Trophoblast cell (in vitro differentiated cells and primary cell): ENCODE measurements at places on chromosomes 3 and 15.
A peak's percentile ranks its signal among the peaks of the same experiment; 100 is the strongest.

DNA sequence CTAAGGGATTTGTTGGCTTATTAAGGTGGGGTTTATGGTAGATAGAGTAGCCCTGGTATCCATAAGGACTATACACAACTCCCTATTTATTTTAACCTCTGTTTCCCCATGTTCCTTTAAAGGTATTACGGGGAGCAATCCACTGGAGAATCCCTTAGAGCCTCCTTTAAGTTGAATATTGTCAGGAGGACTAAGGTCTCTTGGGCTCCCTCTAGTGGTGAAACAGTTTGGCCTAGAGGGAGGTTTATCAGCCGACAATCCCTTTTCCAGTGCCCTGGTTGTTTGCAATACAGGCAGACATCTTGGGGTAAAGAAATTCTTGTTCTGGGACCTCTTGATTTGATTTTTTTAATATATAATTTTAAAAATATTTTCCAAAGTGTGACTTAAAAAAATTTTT, 12.9 kb downstream of the OPA1 start:
- DNase-seq, result peak; percentile 37

GRCh38 chr3:138433892-138434275, 532 bp upstream of the ESYT3 start:
- DNase-seq, result no peak

- DNase-seq, result no peak
Observed at GRCh38 chr3:62710751-62711150, 164.5 kb downstream of the CADPS start.

DNA sequence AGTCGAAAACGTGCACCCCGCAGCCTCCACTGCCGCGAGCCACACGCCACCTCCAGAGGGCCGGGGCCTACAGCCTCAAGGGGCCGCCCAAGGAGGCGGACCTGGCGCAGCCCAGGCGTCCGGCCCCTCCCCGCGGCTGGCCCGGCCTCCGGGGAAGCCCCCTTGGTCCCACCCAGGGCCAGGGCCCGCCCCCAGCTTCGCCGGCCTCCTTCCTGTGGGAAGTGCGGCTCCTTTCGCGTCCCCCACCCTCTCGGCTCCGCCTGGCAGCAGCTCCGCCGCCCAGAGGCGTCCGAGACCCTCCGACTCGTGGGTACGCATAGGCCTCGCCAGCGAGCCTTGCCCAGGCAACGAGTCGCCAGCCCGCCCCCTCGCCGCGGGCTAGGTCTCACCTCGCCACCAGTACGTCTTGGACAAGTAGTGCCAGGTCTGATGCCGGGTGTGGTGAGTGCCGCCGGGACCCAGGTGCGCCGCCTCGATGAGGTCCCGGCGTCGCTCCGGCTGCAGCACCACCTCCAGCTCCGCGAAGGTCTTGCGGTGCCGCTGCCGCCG, 642 bp downstream of the ZBTB11 start:
- DNase-seq, result peak; percentile 95

- DNase-seq, result no peak
Observed at GRCh38 chr3:168473334-168473890, 377.7 kb upstream of the GOLIM4 start.

DNA sequence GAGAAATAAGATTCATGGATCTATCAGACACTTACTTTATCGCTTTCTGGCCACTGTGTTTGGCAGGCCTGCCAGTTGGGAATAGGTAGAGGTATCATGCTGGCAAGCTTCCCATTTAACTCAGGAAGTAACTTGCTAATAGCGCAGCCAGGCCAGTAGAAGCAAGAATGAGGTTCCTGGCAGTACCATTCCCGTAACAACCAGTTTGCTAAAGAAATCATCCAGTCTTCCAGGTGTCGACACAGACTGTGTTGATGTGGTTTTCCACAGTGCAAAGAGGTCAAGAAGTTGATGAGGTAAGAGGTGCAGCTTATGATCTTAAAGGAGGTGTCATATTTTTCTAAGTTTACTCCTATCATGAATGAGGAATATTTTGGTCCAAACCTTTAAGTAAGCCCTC, 46.2 kb downstream of the DPH6 start:
- DNase-seq, result no peak

DNA sequence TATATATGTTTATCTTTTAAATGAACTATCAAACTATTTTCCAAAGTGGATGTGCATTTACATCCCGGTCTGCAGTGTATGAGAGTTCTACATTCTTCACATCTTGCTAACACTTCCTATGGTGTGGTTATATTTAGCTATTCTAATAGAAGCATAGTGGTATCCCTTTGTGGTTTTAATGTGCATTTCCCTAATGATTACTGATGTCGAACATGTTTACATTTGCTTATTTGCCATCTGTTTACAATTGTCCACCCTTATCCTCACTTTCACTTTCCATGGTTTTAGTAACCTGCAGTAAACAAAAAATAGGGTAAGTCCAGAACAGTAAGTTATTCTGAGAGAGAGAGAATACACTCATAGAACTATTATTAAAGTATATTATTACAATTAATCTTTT, 360.5 kb upstream of the NAALADL2 start:
- no peak for DNase-seq

DNA sequence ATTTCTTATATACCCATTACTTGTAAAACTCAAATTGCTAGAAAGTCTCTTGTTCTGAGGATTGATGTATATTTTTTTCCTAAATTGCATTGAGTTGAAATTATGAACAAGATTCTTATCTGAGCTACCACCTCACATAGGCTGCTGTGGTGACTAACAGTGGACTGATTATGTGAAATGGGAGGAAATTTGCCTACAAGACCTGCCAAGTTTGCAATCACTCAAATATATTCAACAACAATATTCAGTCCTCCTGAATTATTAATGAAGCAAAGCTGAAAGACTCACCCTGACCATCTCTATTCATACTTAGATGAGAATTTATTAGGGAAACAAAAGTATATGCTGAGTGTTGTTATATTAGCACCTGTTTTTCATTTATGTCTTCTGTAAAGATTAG, 412.6 kb upstream of the SEMA6D start:
- DNase-seq, result no peak

DNA sequence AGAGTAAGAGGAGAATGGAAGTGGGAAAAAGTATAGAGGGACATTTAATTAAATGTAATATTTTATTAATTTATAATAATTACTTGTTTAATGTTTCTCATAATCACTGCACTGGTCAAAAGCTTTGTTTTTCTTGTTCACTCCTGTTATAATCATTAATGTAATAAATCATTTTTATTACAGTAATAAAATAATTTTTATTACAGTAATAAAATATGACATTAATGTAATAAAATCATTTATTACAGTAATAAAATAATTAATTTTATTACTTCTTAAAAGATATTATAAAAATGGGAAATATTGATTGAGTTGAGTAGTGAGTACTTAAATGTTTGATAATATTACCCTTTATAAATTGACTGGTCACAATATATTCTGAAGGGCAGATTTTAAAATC, 181.1 kb upstream of the SOX2 start:
- DNase-seq, result no peak

- DNase-seq, result no peak
Observed at GRCh38 chr3:44001072-44001471, 240.6 kb upstream of the TOPAZ1 start.

DNA sequence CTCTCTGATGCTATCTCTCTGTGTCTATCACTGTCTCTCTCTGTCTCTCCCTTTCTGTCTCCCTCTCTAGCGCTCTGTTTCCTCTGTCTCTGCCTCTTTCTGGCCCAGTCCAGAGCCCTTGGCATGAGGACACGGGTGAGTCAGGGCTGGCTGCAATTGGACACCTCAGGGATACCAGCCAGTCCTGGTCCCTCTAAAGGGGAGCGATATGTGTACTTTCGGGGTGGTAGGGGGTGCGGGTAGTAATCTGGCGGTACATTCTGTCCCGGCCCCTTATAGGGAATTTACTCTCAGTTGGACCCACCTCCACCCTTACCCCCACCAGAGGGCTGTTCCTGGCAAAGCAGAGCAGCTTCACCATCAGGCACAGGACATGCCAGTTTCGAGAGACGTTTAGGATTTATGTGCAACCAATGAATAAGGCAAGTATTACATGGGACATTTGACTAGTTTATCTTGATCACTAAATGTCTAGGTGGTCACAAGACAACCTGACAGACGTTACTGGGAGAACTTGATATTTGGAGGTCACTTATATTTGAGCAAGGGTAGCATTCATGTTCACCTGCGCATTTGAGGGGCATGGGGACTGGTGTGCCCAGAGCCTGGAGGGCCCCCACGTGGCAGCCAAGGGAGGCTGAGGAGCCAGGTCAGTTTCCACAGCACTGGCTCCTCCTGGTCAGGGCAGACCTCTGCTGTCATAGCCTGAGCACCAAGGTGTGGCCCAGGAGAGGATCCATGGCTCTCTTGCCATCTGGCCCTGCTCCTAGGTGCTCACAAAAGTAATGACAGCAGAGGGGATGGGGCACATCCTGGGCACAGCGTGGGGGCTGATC, 256.1 kb downstream of the PLCL2 start:
- no peak for DNase-seq

DNA sequence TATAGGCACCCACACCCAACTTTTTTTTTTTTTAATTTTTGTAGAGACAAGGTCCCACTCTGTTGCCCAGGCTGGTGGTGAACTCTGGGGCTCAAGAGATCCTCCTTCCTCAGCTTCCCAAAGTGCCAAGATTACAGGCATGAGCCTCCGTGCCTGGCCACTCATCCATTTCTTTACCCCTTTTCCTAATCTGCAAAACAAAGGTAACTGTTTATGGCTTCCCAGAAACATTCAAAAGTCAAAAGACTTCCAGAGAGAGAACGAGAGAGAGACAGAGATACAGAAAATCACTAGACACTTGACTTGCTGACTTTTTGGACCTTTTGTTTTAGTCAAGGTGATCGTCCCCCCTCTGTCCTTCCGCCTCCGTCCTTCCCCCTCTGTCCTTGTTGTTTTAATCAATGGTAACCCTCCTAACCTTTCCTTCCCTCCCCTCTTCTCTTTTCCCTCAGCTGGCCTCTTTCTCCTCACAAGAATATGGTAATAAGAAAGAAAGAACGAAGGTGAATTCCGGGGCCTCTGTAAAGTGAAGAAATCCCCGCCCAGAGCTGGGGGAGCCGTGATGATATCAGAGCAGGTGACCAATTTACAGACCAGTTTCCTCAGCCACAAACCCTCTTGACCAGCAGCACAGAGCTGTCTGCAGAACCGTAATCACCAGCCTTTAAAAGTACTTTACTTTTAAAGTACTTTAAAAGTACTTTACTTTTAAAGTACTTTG, 21.9 kb downstream of the KLHL6 start:
- peak; percentile 49 for DNase-seq

DNA sequence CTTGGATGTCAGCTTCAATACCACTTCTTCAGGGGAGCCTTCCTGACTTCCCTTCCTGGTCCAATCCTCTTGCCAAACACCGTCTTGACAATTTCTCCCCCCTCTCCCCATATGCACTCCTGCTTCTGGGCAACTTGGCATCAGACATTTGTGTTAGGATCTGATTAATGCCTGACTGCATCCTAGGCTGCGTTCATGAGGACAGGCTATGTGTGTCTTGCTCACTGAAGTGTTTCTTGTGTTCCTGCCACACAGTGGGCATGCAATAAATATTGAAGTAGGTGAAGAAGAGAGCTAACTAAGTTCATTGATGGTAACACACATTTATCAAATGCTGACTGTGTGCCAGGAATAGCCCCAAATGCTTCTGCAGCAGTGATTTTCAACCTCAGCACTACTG, 36.4 kb upstream of the WNT5A start:
- DNase-seq, result no peak

- no peak for DNase-seq
Observed at GRCh38 chr3:144516026-144516425, 544.4 kb downstream of the DIPK2A start.

GRCh38 chr3:129608087-129608935, 1.8 kb upstream of the PLXND1 start:
- DNase-seq, result no peak

DNA sequence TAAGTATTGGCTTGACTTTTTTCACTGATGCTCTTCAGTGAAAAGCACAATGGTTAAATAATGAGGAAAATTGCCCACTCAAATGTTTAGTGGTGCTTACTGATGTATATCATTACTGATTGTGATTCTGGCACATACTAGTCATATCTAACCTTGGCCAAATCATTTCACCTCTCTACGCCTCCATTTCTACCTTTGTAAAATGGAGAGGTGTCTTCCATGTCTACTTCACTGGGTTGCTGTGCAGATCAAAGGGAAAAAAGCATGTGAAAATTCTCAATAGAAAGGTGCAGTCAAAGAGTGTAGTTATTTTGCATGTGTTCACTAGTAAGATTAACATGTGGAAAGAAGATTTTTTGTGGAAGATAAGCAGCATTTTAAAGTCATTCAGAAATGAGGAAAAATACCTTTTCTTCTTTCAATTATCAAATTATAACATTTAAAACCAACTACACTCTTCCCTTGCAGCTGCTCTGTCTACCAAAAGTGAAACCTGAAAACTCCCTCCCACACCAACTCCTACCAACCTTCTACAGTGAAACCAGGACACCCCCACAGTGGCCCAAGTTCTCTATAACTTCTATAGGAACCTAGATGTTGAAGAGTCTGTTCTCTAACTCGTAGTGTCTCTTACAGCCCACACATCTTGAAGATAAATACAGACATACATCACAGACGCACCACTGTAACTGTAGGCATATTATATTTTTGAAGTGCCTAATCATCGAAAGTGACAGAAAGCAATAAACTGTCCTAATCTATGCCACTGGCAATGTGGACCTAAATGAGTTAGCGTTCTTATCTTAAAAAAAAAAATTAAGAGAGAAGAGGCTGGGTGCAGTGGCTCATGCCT, 1.4 kb downstream of the CD200R1 start:
- DNase-seq, result no peak

DNA sequence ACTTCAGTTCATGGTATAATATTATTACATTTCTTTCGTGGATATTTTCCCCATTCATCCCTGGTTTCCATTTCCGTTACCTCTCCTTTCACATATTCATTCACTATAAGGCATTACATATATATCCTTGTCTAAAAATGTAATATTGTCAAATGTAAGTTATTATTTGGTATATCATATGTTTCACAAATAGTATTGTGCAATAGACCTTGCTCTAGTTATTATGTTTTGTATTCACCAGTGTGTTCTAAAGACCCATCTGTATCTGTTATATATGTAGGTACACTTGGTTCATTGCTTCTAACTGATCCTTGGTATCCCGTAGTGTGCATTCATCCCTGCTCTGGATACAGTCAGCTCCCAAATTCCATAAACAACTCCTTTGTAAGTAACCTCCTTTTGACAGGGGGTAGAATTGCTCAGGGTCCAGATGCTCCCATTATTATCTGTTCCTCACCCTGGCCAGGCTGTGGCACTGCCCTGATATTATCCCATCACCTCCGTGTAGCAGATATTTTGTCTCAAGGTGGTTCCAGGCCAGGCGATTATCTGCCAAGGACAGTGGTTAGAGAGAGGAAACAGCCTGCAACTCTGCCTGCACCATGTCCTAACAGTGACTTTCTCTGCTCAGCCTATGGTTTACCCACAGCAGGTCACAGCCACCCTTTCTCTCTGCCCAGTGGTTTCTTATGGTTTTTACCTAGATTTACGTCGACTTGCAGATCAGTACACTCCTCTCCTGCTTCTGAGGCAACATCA, 29.2 kb downstream of the PAQR9 start:
- no peak for DNase-seq

GRCh38 chr15:77606142-77607034, 26.3 kb downstream of the LINGO1 start:
- no peak for DNase-seq

GRCh38 chr15:57377478-57377847, 1.2 kb downstream of the CGNL1 start:
- no peak for DNase-seq

- no peak for DNase-seq
Observed at GRCh38 chr15:25249236-25250010, 189.4 kb downstream of the UBE3A start.

GRCh38 chr15:60195611-60196010, 191.5 kb downstream of the FOXB1 start:
- no peak for DNase-seq

- DNase-seq, result peak; percentile 97
Observed at GRCh38 chr3:138915503-138916498, 31.1 kb downstream of the FOXL2 start.
